ENCODE measurements at places on chromosomes 3 and 15.

DNA sequence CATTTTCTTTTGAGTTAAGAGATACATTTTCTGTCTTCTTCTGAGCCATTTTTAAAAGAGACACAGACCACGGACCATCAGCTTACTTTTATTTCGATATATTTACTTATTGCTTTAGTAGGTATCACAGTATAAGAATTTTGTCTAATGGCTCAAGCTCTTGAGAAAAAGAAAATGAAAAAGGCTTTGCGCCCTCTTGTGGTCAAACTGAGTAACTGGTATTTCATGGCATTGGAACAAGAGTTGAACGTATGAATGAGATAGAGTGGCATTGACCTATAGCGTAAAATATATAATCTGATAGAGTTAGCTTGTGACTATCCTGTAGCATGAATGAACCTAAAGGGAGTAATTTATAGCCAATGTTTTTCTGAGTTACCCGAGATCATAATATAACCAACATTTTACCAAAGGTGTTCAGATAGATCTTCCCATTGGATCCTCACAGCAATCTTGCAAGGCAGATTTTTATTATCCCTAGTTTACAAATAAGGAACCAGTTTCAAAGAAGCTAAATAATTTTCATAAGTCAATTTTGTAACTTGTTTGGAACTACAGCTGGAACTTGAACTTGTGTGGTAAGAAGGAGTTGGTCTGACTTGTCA is 154.6 kb downstream of the POLR2M start:
- no peak for DNase-seq

DNA sequence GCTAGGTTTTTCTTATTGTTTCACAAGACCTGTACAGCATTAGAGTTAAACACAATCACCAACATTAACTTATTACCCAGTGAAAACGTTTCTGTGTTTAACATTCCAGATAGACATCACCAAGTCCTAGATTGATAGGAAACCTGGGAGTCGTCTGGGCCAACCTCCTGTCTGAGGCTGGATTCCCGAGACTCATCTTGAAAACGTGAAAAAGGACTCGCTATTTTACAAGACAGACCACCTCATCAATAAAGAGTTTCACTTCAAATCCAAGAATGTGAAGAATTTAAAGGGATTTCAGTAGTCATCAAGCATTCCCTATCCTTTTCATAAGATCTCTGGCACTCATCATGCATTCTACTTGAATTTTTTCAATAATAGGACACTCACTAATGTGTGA is 626.6 kb downstream of the MCTP2 start:
- DNase-seq, result no peak

- DNase-seq, result no peak
Observed at GRCh38 chr3:61807865-61808276, 246.5 kb downstream of the PTPRG start.

DNA sequence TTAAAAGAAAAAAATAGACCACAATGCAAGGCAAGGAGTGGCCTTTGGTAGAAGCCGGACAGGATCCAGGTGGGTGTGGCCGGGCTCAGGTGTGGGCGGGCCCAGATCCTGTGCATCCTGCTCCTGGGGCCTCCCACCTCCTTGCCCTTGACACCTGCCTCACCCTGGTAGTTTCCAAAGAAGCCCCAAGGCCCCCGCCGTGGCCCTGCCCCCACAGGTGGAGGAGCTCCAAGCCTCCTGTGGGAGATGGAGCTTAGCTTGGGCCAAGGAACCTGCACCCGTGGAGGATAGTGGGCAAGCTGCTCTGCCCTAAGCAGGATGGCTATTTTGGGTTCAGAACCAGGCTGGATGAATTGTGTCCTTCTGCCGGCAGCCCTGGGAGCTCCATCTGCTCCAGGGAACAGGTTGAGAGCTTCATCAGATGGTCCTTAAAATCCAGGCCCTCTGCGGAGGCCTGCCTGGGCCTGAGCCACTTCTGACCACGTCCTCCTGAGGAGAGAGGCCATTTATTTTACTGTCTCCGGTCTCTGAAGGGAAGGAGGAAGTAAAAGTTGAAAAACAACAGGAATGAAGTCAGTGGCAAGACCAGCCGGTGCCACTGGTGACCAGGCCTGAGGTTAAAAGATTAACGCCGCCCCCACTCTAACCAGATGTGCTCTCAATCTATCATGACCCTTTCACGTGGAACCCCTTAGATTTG is 53.9 kb upstream of the KLF13 start:
- DNase-seq, result no peak

GRCh38 chr15:101425787-101426365 is 63.6 kb downstream of the PCSK6 start:
- DNase-seq, result no peak

GRCh38 chr15:64070965-64071851 is 22.4 kb downstream of the CIAO2A start:
- no peak for DNase-seq

GRCh38 chr3:87313641-87314040 is 37.3 kb upstream of the POU1F1 start:
- DNase-seq, result no peak

DNA sequence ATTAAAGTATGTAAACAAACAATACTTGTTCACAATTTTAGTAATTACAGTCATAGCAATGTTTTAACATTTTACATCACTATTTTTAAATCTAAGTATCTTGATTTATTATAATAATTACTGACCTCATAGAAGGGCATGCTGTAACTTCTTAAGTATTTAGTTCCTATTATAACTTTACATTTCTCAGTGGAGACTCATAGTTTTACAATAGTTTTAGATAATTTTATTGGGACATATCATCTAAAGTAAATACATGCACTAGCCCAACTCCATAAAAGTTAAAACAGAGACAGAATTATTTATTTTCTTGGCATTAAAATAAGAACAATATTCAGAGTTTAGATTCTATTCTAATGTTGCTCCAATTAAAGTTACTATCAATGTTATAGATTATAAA is 466.5 kb upstream of the BCHE start:
- DNase-seq, result no peak

DNA sequence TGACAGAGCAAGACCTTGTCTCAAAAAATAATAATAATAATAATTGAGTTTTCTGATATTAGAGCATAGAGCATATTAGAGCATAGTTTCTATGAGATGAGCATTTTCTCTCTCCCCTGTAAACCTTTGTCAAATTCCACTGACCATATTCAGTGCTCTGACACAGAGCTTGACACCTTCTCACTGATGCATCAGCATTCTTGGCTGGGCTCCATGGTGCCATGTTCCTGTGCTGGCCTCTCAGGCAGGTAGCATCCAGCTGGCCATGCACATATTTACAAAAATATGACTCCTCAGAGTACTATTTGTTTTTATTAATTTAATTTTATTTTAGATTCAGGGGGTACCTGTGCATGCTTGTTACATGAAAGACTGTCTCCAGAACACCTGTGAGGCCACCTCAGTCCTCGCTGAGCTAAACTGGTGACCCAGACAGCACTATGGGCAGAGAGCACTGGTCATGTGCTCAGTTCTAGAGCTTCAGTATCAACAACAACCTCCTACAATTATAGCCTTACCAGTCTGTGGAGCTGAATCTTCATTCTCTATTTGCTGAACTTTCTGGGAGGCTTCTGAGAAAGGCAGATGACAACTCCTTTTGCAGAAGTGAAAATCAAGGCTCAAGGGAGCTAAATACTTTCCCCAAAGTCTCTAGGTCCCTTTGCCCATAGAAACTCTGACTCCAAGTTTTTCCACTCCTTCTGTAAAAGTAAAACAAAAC is 21.6 kb upstream of the SLC28A2 start:
- DNase-seq, result no peak

DNA sequence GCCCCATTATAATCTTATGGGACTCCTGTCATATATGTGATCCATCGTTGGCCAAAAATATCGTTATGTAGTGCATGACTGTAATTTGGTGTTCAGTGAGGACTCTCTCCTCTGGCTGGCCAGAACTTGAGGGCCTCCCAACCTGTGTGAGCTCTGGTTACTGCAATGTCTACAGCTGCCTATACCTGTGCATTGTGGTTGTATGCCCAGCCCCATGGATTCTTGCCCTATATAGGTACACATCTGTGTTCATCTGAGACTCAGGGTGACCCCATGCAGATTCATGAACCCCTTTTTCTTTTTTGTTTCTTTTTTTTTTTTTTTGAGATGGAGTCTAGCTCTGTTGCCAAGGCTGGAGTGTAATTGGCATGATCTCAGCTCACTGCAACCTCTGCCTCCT is 32.6 kb upstream of the KLF13 start:
- DNase-seq, result no peak

DNA sequence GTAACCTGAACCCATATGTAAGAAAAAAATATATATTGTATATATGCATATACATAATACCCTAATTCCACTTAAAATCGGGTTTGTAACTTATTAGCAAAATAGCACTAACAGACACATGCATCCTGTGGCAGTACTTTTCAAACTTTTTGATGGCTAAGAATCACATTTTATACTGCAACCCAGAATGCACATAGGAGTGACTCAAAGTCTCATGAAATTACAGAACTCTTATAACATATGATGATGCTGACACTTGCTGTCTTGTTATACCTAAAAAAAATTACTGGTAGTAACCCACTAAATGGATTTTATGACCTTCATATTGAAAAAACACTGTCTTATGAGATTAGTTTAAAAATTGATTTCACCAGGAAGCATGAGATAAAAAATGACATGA is 152.4 kb upstream of the FRMD4B start:
- DNase-seq, result no peak

DNA sequence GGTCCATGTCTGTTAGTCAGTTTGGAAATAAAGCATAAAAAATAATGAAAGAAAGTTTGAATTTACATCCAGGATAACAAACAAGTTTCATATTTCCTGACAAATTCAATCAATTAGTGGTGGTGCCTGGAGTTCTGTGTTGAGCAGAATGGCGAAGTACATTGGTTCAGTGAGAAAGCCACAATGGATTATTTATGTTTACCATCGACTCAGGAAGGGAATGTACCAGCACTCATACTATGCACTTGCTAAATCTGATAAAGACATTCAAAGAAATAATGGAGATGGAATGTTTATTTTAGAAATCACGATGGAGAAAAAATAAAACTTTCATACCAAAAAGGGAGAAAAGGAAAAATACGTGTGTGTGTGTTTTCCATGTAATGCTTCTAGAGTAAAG is 45.3 kb upstream of the MME start:
- no peak for DNase-seq

DNA sequence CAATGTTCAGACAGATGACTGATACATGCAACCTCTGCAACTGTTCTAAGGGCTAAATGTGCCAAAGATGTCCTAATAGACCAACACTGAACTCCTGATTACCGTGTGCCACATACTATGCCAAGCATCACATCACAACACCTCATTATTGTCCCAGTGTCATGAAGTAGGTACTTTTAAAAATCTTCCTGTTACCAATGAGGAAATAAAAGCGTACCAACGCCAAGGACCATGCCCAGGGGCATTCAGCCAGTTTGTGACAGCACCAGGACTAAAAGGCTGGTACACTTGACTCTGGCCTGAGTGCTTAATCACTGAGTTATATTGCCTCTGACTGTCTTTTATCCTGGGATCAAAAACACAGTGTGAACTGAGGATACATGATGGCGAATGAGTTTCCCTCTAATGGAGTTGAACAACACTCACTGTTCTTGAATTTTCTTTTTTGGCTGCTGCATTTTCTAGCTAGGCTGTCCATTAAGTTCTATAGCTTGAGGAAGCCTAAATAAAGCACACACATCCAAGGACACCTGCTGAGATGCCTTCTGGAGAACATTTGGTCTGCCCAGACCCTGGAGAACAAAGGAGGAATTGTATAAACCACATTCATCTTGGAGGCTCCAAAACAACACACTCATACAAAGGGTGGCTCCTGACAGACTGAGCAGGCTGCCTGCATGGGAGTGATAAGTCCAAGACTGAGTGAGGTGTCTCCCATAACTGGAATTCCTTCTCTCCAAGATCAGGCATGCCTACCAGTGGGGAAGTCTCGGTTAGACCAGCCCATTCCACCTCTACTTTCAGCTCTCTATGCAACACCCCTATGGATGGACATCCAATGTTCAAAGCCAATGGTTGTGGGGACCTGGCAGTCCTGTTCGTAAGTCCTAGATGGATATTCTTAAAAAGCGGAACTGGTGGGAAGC is 126.7 kb upstream of the PRICKLE2 start:
- no peak for DNase-seq

DNA sequence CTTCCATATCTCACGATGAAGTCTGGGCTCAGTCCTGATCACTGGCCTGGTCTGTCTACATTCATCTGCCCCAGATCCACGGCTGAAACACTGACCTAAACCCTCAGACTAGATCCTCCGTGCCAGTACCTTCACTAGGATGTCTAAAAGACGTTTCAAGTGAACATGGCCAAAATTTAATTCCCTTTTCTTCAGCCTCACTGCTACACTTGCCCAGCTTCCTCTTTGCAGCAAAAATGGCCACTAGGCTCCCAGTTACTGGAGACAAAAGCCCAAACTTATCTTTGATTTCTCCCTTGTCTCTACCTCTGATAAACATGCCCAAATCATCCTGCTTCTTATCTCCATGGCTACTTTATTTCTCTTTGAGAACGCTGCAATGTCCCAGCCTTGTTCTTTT is 1.7 kb downstream of the RASSF1 start:
- no peak for DNase-seq

DNA sequence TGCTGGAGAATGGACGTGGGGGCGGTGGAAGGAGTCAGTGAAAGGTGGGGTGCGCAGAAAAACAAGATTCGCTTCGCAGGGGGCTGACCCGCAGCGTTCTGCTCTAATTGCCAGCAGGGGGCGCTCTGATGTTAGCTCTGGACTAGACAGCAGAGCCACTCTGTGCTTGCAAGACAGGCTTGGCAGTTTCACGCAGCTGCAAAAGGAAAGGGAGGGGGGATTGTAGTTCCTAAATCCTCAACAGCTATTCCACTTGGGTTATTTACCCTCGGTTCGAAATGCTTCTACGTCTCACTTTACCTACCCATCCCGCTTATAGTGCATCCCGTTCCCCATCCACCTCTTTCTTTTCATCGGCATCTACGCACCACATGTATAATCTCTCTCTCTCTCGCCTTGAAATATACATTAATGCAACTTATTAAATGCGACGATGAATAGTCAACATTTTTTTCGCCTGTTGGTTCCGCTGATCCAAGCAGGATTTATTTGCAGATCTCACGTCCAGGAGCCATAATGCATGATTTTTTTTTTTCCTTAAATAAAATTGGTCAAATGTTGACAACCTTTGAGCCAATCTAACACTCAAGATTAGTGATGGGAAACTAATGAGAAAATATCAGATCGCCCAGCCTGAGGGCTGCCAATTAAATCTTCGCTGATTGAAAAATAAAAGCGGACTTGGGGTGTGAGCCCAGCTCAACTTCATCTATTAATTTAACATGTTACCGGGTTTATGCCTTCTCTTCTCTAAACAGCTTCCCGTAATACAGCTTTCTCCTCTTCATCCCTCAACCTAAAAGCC is 216.4 kb downstream of the MEIS2 start:
- peak; percentile 64 for DNase-seq

GRCh38 chr3:55620351-55621025 is 133.4 kb upstream of the WNT5A start:
- DNase-seq, result no peak

DNA sequence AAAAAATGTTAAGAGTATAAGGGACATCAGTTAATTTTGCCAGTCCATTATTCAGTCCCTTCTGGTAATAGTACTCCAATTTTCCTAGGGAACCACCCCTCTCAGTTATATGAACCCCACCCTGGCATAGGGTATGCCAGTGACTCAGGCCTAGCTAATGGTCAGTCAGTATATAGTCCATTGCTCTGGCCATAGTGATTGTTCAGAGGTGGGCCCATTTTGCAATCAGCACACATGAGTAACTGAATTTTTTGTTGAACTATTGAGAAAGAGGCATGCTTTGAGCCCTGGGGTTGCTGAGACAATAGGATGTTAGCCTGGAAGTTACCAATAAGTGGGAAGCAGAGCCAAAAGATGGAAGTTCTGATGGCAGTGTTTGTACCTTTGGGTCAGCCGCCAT is 4.1 kb downstream of the LRCH3 start:
- DNase-seq, result no peak

- no peak for DNase-seq
Observed at GRCh38 chr3:187197335-187197649, at the start of gene RTP1. Gene RTP1, plus strand, starts transcription at chr3:187197486. Its CDS starts 30 bp downstream, at chr3:187197516.
